ENCODE measurements at places on chromosomes 12 and 14.

DNA sequence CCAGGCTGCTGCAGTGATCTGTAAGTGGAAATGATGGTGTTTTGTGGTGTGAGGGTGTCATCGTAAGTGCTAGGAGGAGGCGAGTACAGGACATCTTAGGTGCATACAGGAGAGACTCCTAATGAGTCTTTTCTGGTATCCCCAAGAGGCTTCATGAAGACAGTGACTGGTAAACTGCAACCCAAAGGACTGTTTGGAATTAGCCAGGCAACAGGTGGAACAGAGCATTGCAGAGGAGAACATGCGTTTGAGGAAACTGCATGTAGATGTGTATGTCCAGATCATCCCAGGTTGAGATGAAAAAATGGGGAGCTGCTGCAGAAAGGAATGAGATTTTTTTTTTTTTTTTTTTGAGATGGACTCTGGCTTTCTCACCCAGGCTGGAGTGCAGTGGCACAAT lies 5.4 kb downstream of the ACAD10 start:
- no peak for DNase-seq

- no peak for DNase-seq
Observed at GRCh38 chr12:10073261-10073660, 25.5 kb downstream of the CLEC1A start.

DNA sequence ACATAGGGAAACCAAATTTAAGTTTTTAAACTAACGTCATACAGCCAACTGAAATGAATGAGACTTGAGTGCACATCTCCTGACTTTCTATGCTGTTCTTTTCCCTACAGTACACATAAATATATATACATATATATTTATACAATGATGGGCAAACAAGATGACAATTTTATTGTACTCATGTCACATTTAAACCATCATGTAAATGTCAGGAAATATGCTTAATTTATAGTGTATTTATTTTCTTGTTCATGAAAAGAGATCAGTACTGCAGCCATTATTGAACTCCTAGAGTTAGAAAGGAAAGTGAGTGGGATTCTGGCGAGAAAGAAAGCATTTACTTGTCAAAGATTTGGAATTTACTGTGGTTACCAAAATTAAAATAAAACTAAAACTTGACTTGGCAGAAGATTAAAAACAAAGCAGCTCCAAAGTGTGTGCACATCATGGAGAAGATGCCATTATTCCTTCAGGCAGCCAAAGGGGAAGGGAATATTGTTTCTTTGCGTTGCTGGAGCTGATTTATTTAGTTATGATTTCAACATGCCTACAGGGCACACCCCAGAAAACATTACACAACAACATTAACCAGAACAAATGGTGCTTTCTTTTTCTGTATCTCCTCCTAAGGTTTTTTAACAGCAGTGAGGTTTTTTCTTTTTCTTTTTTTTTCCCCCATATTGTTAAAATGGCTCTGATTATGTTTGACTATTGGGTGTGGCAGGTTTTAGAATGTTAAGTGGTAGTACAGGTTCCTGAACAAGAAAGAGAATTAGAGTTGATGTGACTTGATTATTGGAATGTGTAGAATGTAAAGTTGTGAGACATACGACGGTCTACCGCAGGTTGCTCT lies 144.6 kb downstream of the RAD51B start:
- no peak for DNase-seq

GRCh38 chr12:113649256-113649830 lies 177.7 kb upstream of the LHX5 start:
- DNase-seq = no peak

DNA sequence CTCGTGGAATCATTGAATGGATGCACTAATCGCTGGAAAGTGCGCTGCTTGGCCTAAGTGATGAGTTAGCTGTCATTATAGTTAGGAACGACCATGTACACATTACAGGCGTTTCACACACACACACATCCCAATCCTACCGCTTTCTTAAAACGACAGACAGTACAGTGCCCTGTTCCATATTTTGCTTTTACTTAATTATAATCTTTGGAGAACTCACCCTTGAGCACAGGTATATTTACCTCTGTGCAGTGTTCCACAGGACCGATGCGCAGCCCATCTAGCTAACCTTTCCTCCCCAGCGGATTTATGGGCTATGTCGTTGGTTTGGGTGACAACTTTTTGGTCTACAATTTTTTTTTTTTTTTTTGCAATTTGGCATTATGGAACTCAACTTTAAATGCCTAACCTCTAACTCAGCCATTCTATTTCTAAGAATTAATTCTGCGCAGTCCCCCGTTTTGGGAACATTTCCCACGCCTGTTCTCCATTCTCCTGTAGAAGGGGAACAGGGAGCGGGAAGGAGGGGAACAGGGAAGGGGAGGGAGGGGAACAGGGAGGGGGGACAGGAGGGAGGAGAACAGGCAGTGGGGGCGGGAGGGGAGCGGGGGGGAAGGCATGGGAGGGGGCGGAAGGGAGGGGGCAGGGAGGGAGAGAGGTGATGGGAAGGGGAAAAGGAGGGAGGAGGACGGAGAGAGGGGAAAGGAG lies 663 bp upstream of the ULK1 start:
- DNase-seq = no peak

- no peak for DNase-seq
Observed at GRCh38 chr12:3882896-3883564, 9.8 kb upstream of the PARP11 start.

DNA sequence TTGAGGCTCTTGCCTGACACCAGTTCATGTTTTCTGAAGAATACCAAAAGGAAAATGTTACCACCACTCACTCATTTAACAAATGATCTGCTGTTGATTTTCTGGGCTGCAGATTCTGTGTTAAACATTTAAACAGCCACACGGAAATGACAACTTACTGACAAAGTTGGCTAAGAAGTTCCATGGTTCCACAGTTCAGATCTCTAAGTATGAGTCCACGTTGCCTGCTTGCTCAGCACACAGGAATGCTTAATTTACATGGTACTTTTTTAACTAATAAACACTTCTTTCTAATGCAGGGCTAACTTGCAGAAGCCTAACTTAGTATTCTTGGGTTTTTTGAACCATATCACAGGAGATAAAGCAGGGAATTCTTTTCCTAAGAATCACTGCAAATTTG lies 34.7 kb downstream of the PTGER2 start:
- no peak for DNase-seq

- DNase-seq = no peak
Observed at GRCh38 chr14:102187568-102188001, 47.9 kb downstream of the WDR20 start.

DNA sequence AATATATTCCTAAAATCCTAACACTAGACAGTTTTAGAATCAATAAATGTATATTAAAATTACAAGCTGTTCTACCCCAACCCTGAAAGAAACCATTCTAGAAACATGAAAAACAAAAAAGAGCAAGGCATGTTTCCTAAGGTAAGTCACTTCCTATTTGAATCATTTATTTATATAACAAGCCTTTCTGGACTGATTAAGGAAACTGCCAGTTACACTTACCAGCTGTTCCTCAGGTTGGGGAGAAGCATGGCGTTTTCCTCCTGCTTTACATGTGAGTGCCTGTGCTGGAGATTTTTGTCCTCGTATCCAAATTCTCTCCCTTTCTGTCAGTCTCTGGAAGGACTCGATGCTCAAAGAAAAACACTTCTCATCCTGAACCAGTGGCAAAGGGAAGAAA lies 183.3 kb downstream of the EFCAB11 start:
- no peak for DNase-seq

DNA sequence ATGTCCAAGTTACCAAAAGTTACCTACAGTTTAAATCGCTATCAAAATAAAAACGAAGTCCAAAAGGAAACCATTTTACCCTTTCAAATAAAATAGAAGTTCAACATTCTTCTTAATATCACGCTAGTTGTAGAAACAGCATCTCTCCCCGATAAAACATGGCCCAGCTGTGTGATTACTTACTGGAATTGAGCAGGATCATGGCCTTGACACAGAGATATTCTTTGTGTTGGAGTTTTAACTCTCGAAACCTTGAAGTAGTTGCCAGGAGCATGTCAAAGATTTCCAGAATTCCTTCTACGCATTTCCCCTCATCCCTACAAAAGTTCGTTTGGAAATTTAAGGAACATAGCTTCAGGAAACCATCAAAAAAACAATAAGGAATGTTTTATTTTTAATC lies 44.8 kb downstream of the ESR2 start:
- no peak for DNase-seq

DNA sequence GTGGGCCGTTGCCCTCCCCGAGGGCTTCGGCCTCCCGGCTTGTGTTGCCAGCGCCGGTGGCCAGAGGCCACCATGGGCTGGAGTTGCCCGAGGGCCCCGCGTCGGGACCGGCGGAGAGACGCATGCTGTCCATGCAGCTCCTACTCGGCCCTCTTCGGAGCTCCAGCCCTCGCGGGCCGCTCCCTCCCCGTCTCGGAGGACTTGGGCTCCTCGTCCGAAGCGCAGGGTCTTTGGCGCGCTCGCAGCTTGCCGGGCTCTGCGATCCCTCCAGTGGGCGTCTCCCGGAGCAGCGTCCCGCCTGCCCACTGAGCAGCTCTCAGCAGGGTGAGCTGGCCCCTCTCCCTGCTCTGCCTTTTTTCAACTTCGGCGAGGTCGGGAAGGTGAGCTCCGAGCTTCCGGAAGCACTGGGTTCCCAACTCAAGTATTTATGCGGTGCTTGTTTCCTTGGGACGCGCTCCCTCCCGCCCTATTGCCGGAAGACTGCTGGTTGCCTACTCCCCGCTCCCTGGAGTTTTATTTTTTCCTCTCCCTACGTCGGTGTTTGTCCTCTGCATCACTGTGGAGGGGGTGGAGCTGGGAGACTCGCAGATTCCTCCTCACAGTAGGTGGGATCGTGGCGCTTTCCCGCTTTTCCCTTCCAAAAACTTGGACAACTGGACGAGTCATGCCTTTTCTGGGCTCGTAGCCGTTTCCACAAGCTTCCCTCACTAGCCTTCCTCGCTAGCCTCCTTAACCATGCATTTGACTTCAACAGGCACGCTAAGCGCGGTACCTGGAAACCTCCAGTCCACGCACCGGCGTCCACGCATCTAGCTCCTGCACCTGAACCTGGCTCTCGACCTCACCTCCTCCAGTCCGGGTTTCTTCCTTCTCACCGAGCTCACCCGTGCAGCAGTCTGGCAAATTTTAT lies at the start of gene AVPR1A:
Gene AVPR1A, minus strand, starts transcription at position 489 of the 910 bp plus-strand sequence. Its CDS starts 365 bp downstream, at position 124.
- DNase-seq = no peak

GRCh38 chr12:18165422-18165871 lies 75.5 kb upstream of the RERGL start:
- DNase-seq = no peak

DNA sequence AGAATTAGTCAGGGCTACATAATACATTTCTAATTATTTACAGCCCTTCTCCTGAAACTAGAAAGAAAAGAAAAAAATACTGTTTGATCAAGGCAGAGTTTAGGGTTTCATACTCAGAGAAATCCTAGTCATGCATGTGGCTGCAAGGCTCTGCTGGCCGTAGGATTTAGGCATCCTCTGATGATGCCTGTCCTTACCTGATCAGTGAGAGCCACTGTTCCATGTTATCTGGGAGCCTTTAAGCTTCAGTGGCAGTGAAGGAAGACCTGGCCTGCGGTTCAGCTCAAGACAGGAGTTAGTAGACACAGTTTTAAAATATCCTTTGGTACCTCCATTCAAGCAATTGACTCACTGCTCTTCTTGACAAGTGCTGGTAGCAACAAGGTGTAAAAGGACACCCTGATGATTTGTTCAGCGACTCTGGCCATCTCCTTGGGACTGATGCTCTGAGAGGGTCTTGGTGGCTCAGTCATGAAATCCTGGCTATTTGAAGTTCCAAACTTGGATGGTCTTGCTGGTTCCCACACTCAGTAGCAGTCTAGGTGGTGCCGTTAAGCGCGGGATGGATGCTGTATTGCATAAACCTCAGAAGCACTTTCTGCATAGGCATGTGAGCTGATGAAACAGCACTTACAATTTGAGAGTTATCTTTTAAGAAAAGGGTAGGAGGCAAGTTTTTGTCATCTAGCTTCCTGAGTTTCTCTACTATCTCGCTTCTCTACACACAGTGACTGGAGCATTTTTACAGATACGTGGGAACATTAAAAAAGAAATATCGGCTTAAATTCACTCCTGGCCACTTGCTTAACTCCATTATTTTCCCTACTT lies 162.0 kb downstream of the SAMD4A start:
- DNase-seq = no peak

GRCh38 chr14:86310611-86311010 lies 780.7 kb downstream of the FLRT2 start:
- no peak for DNase-seq

- DNase-seq = no peak
Observed at GRCh38 chr14:57928732-57929131, 62.8 kb upstream of the SLC35F4 start.

- no peak for DNase-seq
Observed at GRCh38 chr14:68926236-68926635, 52.9 kb downstream of the ACTN1 start.

DNA sequence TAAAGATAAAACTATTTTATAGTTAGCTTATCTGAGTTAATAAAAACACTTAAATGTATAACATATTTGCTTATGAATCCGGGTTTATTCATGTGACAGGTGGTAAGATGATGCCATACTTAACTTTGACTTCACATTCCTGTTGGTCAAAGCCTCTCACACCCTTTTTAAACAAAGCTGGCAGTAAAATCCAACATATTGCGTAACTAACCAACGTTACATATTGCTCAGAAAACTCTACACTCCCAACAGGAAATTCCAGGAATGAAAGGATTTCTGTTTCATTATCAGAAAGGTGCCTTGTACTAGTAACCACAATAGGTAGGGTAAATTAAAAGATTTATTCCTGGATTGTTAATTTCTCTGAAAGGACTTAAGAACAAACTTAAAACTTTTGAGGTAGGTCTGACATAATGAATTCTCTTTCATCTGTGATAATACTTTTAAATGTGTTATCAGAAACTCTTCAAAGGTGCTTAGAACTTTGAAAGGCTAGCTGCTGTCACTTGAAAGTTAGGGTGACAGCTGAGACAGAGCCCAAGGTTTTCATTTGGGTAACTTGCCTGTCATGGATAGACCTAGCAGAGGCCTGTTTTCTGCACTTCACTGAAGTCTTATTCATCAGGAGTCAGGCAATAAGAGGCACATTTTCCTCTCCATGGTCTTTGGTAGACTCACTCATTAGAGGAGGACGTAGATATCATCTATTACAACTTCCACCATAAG lies 23.8 kb upstream of the CATSPERB start:
- no peak for DNase-seq

Measured in stimulated activated CD8-positive, alpha-beta memory T cell treated with anti-CD3 and anti-CD28 coated beads, Interleukin-7, amount 100 ng/mL, for 48 hours (primary cell).